ENCODE measurements at places on chromosomes 7 and 10.

DNA sequence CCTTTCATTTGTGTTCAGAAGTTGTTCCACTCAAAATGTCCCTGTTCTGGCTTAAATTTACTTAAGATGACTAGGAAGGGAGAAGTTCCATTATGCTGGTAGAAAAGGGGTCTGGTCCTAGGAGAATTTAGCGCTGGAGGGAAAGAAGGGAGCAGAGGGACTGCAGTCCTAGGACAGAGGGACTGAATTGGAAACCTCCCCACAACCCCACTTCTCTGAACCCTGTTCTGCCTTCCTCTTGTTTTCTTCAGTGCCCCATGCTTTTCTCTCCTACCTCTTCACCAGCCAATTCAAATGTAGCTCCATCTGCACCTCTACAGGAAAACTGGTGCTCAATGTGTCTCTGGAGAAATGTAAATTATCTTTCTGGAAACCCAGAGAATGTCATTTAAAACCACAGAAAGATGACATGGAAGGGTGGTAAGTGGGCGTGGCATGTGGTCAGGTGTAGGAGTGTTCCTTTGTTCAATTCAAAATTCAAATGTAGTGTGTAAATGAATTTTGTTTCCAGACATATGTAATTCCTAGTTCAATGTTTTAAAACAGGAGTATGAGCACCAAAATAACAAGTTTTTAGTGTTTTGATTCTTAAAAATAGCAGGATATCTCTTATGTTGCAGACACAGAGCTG lies 24.0 kb upstream of the RHOBTB1 start:
- no peak overlapping the region for H3K27ac ChIP-seq
- no peak overlapping the region for H3K4me3 ChIP-seq
- H3K4me1 ChIP-seq, result peaks cover 15% of the 10 kb centered on the region
- DNase-seq, result peak; percentile 46

DNA sequence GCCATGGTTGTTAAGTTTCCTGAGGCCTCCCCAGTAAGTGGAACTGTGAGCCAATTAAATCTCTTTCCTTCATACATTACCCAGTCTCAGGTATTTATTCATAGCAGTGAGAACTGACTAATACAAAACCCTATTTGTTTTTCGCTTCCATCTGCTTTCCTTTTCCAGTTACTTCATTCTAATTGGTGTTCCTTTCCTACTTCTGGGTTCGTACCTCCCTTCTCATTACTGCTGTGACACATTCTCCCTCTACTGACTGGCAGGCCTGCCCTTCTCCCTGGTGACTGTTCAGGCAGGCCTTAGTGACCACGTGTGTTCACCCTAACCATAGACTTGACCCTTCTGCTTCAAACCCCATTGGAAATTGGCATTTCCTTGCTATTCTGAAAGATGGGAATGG lies 37.7 kb downstream of the MTURN start:
- H3K4me3 ChIP-seq, result no peak overlapping the region
- no peak for DNase-seq
- peaks cover 4% of the 10 kb centered on the region for H3K27me3 ChIP-seq
- no peak overlapping the region for H3K27ac ChIP-seq
- no peaks in the 10 kb centered on the region for H3K36me3 ChIP-seq

GRCh38 chr7:30349170-30349569 lies 64.8 kb downstream of the ZNRF2 start:
- peaks cover 59% of the 10 kb centered on the region for H3K4me1 ChIP-seq
- DNase-seq, result no peak
- peaks cover 5% of the 10 kb centered on the region for H3K36me3 ChIP-seq
- no peaks in the 10 kb centered on the region for H3K27me3 ChIP-seq
- H3K27ac ChIP-seq, result peak overlapping the region; percentile 97

DNA sequence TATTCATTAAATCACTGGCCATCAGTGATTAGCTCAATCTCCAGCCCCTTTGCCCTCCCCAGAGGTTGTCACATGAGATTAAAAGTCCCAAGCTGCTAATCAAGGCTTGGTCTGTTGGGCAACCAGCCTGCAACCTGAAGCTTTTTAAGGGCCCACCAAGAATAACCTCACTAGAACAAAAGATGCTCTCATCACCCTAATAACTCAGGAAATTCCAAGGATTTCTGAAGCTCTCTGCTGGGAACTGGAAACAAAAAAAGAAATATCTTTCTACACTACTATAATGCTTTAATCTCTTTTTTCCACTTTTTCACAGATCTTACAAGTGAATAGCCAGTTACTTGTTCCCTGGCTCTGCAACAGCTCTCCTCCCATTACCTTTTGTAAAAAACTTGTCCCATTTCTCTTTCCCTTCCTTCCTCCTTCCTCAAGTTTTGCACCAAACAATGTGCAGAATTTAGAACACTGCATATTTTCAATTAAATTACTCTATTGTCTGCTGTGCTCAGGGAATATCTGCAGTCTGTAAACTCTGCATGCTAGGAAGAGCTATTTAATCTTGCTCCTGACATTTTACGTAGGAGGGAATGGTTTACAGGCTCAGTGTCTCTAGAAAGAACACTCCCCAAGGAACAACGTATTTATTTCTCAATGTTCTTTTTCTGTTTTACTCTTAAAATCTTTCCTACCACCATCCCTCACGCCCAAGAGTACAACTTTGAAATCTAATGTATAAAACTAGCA lies 169.1 kb downstream of the IMMP2L start:
- no peak for DNase-seq
- no peaks in the 10 kb centered on the region for H3K27me3 ChIP-seq
- H3K4me1 ChIP-seq, result no peaks in the 10 kb centered on the region
- H3K27ac ChIP-seq, result no peak overlapping the region
- no peak overlapping the region for H3K4me3 ChIP-seq

DNA sequence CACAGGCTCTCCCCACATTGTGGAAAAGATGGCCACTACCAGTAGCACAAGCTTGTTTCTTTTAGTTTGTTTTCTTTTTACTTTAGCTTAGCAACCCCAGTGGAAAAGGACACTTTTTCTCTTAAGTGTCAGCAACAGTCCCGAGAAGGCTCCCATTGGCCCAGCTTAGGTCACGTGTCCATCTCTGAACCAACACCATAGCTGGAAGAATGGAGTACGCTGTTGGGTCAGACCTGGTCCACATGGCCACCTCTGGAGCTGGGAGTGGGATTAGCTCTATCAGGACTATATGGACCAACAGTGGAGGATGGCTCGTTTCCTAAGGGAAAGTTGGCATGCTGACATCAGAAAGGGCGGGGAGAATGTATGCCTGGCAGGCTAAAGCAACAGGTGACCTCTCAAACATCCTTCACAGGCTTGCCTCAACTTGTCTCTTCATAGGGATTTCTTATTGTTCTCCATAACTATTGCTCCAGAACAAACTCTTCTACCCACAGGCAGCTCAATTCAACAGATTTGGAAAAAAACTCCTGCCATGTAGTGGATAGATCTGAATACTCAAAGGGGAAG lies 27.6 kb upstream of the NEUROG3 start:
- no peaks in the 10 kb centered on the region for H3K4me1 ChIP-seq
- no peak overlapping the region for H3K4me3 ChIP-seq
- no peaks in the 10 kb centered on the region for H3K36me3 ChIP-seq

DNA sequence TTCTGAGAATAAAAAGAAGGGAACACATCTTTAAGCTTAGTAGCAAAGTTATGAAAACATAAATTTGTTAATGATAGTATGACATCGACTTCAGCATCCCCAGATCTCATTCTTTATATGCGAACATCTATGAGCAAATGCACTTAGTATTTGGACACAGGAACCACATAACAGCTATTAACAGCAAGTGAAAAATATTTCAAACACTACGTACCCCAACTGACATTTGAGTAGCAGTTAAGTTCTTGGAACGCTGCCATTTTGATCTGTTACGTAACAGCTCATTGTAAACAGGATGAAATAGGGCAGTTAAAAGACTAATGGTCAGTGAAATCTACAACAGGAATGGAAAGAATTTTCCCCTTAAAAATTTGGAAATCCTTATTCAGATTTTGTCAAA lies 428.9 kb downstream of the TNS3 start:
- no peak overlapping the region for H3K4me3 ChIP-seq
- no peak overlapping the region for H3K27ac ChIP-seq
- H3K27me3 ChIP-seq, result no peaks in the 10 kb centered on the region
- H3K36me3 ChIP-seq, result no peaks in the 10 kb centered on the region
- DNase-seq, result no peak
- no peaks in the 10 kb centered on the region for H3K4me1 ChIP-seq

GRCh38 chr10:70478191-70479164 lies at the start of gene PALD1:
Gene PALD1, plus strand, starts transcription at chr10:70478767. Its CDS starts 47,185 bp downstream, at chr10:70525952.
- DNase-seq, result peak; percentile 56
- H3K4me3 ChIP-seq, result peak within 1 kb of the TSS; percentile 74
- H3K27ac ChIP-seq, result peak within 1 kb of the TSS; percentile 62
- peaks cover 54% of the 10 kb centered on the region for H3K27me3 ChIP-seq

GRCh38 chr10:91642831-91643692 lies 10.2 kb upstream of the PPP1R3C start:
- H3K36me3 ChIP-seq, result no peaks in the 10 kb centered on the region
- H3K27ac ChIP-seq, result no peak overlapping the region
- no peaks in the 10 kb centered on the region for H3K4me1 ChIP-seq

GRCh38 chr10:125006188-125006680 lies 64.3 kb downstream of the ZRANB1 start:
- no peaks in the 10 kb centered on the region for H3K4me1 ChIP-seq
- H3K4me3 ChIP-seq, result no peak overlapping the region
- H3K27me3 ChIP-seq, result peaks cover 2% of the 10 kb centered on the region
- no peak for DNase-seq
- no peak overlapping the region for H3K27ac ChIP-seq

DNA sequence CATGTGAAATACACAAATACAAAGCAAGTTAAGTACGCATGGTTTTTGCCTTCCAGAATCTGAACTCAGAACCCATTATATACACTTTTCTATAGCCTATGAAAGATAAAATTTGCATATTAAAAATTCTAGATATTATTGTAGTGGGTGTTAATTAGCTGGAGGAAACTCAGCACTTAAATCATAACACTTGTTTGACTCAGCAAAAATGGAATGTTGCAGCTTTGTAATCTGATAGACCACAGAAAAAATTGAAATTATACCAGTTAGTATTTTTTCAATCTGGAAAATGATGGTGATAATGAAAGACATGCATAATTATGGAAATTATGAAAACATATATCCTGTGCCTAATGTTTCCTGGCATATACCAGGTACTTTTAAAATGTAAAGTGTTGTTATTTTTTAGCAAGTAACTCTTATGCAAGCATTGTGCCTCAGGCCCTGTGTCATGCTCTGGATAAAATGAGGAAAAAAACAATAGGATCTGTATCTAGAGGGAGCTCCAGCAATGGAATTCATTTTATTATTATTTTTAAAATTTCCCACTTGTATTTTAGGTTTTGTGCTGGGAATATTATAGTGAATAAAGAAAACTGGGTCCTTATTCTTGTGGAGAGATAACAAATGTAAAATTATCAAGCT lies 490.4 kb upstream of the SEMA3A start:
- no peak for DNase-seq
- no peak overlapping the region for H3K4me3 ChIP-seq
- H3K4me1 ChIP-seq, result no peaks in the 10 kb centered on the region
- H3K27ac ChIP-seq, result no peak overlapping the region
- H3K36me3 ChIP-seq, result no peaks in the 10 kb centered on the region

DNA sequence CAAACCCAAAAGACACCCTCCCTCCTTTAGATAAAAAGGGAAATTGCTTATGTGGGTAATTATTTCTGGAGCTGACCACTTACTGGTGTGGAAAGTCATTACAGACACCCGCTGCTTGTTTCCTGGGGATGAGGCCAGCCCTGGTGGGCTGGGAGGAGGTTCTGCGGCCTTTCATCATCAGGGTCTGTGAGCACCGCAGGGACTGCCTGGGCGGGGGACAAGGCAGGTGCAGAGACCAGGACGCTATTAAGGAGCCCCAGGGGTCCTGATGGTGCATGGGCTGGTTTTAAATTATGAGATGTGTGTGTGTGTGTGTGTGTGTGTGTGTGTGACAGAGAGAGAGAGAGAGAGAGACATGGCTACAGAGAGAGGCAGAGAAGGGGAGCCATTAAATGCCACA lies 171.2 kb downstream of the DNAJB6 start:
- peaks cover 24% of the 10 kb centered on the region for H3K36me3 ChIP-seq
- H3K27me3 ChIP-seq, result peaks cover 44% of the 10 kb centered on the region
- H3K4me3 ChIP-seq, result no peak overlapping the region
- no peak overlapping the region for H3K27ac ChIP-seq
- DNase-seq, result no peak

GRCh38 chr10:817371-817770 lies 114.1 kb downstream of the LARP4B start:
- H3K36me3 ChIP-seq, result peaks cover 68% of the 10 kb centered on the region
- DNase-seq, result no peak
- peaks cover 6% of the 10 kb centered on the region for H3K4me1 ChIP-seq
- H3K4me3 ChIP-seq, result no peak overlapping the region

- H3K27me3 ChIP-seq, result peaks cover 22% of the 10 kb centered on the region
- peaks cover 15% of the 10 kb centered on the region for H3K4me1 ChIP-seq
- no peak overlapping the region for H3K27ac ChIP-seq
- no peak overlapping the region for H3K4me3 ChIP-seq
Observed at GRCh38 chr7:149317496-149317895, 55.5 kb downstream of the ZNF783 start.

- peak overlapping the region; percentile 64 for H3K4me3 ChIP-seq
- H3K36me3 ChIP-seq, result peaks cover 63% of the 10 kb centered on the region
- H3K4me1 ChIP-seq, result peaks cover 59% of the 10 kb centered on the region
- DNase-seq, result peak; percentile 33
- H3K27ac ChIP-seq, result peak overlapping the region; percentile 86
Observed at GRCh38 chr10:128063736-128064107, 62.5 kb downstream of the MKI67 start.

DNA sequence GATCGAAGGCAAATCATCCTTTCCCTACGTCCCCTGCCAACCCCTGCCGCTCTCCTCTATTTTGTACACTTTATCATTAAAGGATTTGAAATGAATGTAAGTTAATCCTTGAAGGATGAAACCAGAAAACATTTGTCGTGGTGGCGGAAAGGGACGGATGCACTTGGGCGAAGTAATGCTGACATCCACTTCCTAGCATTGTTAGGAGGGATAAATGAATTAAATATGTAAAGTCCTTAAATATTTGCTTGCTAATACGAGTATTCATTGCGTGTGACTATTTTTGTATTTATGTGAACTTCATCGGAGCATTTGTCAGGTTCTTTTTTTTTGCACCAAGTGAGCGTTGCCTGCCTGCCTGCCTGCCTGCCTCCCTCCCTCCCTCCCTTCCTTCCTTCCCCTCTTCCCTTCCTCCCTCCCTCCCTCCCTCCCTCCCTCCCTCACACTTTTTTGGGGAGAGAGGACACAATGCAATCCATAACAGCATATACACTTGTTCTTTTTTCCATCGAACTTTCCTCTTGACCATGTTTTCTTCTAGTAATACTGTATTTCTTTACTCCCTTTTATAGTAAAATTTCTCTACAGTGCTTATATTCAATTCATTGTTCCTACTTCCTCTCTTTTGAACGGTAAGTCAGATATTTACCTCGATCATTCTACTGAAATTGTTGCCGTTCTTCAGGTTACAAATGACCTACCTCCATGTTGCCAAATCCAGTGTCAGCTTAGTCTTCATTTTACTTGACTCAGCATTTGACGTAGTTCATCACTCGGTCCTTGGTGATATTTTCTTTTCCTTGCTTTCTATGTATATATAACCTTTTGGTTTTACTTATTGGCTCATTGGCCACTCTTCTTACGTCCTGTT lies 831 bp downstream of the CCDC7 start:
- H3K27ac ChIP-seq, result peak overlapping the region; percentile 94
- no peak for DNase-seq
- H3K4me1 ChIP-seq, result peaks cover 10% of the 10 kb centered on the region
- peaks cover 9% of the 10 kb centered on the region for H3K36me3 ChIP-seq
- no peaks in the 10 kb centered on the region for H3K27me3 ChIP-seq
- H3K4me3 ChIP-seq, result peak overlapping the region; percentile 90
